ENCODE measurements at places on chromosomes 5 and 9. TPM values are rescaled to one million over a fixed set of nuclear protein-coding genes. Genes with fewer than 3 reads are reported as not detected.

DNA sequence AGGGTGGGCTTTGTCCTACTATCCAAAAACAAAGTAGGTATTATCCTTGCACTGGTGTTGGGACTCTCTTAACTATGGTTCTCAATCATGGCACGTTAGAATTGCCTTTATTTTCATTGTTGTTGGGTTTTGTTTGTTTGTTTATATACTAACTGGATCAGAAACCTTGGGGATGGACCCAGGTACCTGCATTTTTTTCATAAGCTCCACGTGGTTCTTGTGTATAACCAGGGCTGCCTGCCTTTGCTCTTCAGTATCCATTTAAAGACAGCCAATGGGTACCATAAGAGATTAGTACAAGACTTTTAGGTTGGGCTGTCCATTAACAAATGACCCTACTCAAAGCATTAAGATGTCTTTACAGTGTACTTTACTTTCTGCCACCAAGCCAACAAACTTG lies 2.5 kb upstream of the SSBP2 start:
- DNase-seq: no peak

- DNase-seq: no peak
Observed at GRCh38 chr5:178453224-178453623, 137.0 kb downstream of the COL23A1 start.

SOX30 gene
- 0.41 TPM for polyA plus RNA-seq

- DNase-seq: no peak
Observed at GRCh38 chr9:38417003-38417945, 7.0 kb downstream of the IGFBPL1 start.

GRCh38 chr9:21811914-21812313 lies 9.5 kb downstream of the MTAP start:
- DNase-seq: no peak

CNOT8 gene
- 45.7 TPM for polyA plus RNA-seq

- DNase-seq: no peak
Observed at GRCh38 chr9:111803924-111804323, 9.2 kb upstream of the SHOC1 start.

DNA sequence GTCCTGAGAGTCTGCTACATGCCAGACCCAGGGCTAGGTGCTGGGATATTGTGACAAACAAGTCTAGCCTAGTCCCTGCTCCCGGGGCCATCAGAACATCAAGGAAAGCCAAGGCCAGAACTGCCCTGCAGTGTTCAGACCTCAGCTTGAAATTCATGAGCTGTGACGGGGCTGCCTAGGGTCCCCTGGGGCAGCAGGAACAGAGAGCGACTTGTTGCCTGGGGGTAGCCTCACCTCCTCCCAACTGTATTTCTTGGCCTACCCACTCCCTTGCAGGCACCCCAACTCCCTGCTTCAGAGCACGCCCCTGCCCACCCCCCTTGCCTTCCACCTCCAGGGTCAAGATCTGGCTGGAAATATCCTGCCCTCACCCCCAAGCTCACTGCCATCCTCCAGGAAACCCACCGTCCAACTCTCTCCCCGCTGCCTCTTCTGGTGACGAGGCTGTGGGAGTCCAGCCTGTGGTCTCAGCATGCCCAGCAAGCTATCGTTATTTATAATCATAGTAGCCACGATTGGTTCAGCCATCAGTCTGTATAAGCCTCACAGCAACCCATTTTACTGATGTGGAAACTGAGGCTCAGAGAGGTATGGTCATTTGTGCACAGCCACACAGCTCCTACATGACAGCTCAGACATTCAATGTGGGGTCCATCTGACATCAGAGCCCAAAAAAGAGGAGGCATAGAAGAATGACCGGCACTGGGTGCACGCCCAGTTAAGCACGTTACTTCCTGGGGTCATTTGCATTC lies 10.7 kb downstream of the DNM1 start:
- no peak for DNase-seq

NAIP gene
- polyA plus RNA-seq: 22.0 TPM

RIGI gene
- polyA plus RNA-seq: 7.4 TPM

ENTREP1 gene
- polyA plus RNA-seq: 46.8 TPM

- no peak for DNase-seq
Observed at GRCh38 chr5:43804041-43804440, 201.1 kb downstream of the NNT start.

PCDHGA2 gene
- polyA plus RNA-seq: 2.8 TPM

- no peak for DNase-seq
Observed at GRCh38 chr9:18338042-18338441, 135.9 kb upstream of the ADAMTSL1 start.

DNA sequence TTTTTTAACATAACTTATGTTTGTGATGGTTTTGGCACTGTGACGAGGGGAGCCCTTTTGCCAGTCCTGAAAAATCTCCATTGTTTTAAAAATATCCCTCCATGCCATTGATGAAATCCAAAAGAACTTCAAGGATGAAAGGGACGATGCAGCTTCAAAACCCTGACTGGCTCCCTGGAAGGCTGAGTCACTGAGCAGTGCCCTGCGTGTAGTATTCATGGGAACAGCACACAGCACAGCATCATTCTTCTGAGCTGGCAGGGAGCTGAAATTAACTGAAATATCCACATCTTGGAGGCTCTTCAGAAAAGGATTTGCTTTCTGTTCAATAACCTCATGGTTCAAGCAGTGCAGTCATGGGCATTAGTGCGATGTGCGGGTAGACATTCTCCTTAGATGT lies 29.7 kb downstream of the PDE4D start:
- no peak for DNase-seq

DNA sequence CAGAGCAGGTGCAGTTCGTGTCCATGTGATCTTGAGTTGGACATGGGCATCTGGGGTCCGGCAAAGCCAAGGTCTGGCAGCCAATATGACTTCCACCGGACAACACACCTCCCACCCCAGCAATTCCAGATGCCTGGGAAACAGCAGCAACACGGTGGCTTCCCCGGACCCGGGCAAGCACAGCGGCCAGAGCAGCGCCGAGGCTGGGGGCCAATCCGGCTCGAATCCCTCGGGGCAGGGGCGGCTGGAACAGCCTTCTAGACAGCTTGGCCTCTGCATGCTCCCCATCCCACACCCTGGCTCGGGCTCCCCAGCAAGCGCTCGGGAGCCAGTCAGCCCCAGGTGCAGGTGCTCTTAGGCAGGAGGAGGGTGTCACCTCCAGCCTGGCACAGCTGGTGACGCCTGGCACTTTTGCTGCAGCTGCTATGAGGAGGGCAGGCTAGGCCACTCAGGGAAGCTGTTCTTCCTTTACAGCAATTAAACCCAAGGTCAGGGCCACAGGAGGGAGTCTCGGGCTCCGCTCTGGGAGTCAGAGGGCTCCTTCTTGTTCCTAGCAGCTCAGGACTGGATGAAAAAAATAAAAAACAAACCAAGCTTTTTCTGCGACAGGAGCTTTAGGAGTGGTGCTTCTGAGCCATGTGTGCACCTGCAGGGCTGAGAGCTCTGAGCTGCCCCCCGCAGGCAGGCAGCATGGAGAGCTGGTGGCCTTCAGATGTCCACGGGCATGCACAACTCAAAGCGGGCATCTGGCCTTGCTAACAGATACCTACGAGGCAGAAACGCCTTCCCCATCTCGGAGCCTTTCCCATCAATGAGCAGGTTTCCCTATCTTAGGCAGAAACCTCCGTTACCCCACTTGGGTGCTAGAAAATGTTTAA lies 28.2 kb downstream of the DBH start:
- no peak for DNase-seq

GRCh38 chr9:33044677-33045282 lies 19.7 kb downstream of the DNAJA1 start:
- no peak for DNase-seq

CCDC192 gene
- polyA plus RNA-seq: 1.3 TPM

DNA sequence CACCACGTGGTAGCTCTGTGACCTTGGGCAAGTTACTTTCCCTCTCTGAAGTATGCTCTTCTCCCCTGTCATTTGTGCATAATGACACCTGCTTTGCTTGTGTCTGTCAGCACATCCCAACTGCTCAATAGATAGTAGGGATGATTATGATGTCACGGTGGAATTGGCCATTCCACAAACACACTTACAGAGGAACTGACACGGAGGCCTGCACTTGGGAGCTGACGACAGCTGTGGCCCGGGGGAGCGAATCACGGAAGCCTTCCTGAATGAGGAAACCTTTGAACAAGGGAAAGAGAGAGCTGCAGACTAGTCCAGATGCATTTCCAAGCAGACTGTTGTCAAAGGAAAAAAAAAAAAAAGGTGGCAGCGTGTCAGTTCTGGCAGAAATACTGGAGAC lies 21.0 kb downstream of the TLX3 start:
- no peak for DNase-seq

DNA sequence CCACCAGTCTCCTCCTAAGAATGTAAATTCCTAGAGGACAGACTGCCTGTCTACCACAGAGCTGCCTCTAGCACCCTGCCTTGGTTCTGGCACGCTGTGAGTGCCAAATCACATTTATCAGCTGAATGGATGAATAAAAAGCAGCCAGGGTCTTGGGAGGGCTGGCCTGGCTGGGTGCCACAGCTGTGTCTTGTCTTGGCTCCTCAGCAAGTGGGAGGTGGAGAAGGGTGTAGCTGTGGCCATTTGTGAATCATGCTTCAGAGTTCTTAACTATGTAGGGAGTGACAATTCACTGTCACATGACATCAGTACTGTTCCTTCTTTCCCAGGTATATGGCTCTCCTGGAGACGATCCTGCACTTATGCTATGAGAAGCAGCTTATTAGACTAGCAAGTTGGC lies 70.6 kb downstream of the DCP2 start:
- no peak for DNase-seq

GRCh38 chr5:172102913-172103626 lies 85.0 kb downstream of the STK10 start:
- peak; percentile 59 for DNase-seq

NFX1 gene
- 27.0 TPM for polyA plus RNA-seq

DNA sequence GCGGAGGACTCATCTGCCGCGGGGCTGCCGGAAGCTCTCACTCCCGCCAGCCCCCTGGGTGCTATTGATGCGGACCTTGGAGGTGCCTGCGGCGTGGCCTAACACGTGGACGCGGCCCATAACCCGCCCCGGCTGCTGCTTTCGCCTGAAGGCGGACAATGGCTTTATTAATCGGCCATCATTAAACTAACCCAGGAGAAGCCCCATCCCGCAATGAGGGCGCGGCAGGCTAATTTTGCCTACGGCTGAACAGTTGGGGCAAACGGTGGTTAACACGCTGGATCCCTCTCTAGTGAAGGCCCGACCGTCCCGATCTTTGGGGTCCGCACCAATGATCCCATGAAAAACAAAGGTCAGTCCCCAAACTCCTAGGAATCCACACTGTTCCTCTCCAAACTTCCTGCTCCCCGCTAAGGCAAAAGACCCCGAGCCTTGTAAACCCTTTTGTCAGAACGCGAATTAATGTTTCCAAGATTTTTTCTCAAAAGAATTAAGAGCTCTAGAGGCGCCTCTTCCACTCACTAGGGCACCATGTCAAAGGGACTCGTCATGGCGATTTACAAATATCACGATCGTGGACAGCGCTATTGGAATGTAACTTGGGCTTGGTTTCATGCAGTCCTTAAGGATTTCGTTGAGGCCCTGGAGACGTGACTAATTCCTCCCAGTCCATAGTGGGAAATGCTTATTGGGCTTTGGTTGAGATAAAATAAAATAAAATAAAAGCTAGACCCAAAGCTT lies 193.1 kb downstream of the MEF2C start:
- no peak for DNase-seq

KCNN2 gene
- polyA plus RNA-seq: 10.2 TPM

CD14 gene
- 16.6 TPM for polyA plus RNA-seq

DNA sequence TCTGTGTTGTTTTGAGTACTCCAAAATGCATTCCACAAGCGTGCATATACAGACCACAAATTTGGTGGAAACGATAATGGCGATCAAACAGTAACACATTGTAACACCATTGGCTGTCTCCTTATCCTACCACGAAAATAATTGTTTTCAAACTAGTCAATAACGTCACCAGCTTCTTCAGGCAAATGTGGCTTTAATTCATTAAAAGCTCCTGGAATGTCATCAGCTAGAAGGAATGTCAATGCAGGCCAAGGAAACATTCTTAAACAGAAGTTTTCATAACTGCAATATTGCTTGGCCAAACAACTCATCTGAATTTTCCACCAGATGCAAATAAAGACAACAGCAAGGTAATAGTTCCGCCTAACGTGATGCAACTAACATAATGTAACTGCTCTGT lies 71.6 kb upstream of the XPA start:
- peak; percentile 35 for DNase-seq
